ENCODE measurements at places on chromosomes 16 and 17.
A peak's percentile ranks its signal among the peaks of the same experiment; 100 is the strongest.

DNA sequence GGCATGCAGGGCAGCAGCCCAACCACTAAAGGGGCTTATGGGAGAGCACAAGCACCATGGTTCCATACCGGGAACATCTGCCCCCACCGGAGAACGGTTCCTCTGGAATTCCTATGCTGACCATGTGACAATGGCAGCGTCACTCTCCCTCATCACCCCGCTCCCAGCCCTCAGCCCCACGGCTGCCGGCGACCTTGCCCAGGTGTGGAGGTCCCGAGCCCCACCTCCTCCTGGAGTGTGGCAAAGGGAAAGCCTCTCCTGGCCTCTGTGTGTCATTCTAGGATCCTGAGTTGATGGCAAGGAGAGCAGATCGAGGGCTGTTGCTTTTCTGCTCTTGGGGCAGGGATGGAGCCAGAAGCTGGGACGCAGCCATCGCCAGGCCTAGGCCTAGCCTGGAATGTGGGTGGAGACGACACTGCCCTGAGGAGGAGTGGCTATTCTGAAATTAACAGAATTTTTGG lies 17.8 kb upstream of the RNPS1 start:
- DNase-seq: no peak

GRCh38 chr17:82217530-82218204 lies 5.0 kb upstream of the CCDC57 start:
- DNase-seq: no peak

- no peak for DNase-seq
Measured at GRCh38 chr17:9905902-9906301, 831 bp upstream of the RCVRN start.

DNA sequence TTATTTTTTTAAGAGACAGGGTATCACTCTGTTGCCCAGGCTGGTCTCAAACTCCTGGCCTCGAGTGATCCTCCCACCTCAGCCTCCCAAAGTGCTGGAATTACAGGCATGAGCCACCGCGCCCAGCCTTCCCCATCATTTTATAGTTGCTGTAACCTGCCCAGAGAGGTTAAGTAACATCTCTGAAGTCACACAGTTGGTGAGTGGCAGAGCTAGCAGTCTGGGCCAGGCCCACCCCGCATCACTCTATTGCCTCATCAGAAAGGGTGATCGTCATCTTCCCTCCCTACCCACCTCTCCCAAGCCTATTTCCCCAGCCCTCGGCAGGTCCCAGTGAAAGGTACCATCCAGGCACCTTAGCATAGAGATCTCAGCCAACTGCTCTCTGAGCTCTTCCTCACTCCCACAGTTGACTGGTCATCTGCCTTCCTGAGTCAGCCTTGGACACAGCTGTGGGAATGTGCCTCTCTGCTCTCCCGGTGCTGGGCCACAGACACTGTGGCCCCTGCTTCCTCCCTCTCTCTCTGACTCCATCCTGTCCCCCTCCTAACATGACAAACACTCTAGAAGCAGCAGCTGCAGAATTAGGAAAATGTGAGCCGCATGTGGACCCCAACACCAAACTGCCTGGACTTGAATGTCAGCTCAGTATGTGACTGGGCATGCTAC lies 57.1 kb downstream of the SCNN1B start:
- no peak for DNase-seq

GRCh38 chr16:79809376-79809775 lies 208.8 kb upstream of the MAF start:
- peak; percentile 89 for DNase-seq

DNA sequence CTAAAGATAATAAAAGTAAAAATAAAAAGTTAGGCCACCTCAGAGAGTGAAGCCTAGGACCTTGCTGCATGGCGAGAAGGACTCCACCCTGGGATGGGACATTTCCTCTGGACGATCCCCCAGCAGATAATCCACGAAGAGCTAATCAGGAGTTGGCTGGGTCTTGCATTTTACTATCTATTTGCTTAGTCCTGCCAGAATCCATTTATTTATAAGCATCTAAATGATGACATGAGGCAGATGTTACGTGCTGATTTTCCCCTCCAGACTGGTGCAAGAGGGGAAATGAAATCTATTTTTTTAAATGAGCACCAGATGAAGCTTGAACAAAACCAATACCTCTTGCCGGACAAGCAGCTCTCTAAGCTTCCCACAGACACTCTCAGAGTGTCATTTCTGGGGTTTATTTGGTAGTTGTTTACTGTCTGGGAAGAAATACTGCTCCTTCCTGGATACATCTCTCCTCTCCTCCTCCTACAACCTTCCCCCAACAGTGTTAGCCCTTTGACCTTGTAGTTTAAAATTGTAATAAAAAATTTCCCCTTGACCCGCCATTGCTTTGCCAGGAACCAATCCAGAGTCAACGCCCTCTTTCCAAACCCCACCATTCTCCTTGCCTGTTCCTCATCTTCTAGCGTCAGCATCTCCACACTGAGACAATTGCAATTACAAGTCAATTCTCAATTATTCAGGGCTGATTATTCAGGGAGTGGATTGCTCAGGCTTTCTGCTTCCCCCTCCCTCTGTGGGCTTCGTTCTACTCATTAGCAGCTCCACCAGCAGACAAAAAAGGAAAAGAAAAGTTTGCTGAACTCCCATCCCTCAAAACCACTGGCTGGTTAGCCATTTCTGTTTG lies 63.0 kb downstream of the GSG1L start:
- DNase-seq: no peak

GRCh38 chr17:3029213-3029913 lies 34.0 kb downstream of the OR1D5 start:
- DNase-seq: no peak

- DNase-seq: no peak
Measured at GRCh38 chr17:81703747-81704654, 834 bp downstream of the MRPL12 start.

DNA sequence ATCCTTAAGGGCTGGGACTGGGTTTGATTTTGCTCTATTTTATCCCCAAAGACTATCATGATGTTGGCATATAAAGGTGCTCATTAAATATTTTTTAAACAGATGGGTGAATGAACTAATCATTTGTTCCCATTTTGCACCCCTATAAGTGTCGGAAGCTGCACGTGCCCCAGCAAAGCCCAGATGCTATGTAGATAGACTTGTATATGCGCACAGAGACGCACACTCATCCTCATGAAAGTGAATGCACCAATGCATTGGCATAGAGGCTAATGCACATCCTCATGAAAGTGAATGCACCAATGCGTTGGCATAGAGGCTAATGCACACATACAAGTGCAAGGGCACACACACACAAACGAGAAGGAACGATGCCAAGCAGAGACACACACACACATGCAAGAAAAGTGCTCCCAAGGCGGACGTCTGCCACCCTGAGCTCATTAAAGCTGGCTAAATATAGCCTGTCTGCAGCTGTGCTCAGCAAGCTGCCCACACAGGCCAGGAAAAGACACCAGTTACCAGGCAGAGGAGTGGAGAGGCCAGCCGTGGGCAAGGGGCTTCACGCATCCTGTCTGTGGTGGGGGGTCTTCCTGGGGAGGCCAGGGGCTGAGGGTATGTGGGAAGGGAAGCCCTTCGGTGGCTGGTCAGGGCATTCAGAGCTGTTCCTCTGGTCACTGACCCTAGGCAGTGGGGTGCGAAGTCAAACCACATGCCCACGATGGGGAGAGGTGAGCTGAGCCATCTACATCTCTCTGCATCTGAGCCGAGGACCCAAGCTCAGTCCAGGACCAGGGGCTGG lies 52.6 kb downstream of the PIMREG start:
- DNase-seq: no peak

- DNase-seq: no peak
Measured at GRCh38 chr16:75252946-75253911, 1.8 kb upstream of the BCAR1 start.

DNA sequence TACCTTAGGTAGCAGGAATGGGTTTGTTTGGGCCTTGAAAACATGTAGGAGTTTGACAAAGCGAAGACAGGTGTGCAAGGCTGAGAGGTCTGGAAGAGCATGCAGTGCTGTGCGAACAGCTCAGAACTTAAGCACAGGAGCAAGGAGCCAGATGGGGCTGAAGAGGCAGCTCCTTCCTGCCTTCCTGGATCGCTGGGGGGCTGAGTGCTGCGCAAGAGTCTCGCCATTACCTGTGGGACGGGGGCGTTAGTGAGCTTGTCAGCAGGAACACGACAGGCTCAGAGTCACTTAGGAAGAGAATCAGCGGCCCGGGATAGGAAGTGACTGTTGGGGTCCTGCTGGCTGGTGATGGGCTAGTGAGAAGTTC lies 464 bp upstream of the MRM1 start:
- DNase-seq: no peak

GRCh38 chr16:4868535-4868934 lies 21.3 kb downstream of the UBN1 start:
- DNase-seq: no peak

GRCh38 chr16:15592324-15592723 lies 50.6 kb downstream of the MARF1 start:
- DNase-seq: no peak

DNA sequence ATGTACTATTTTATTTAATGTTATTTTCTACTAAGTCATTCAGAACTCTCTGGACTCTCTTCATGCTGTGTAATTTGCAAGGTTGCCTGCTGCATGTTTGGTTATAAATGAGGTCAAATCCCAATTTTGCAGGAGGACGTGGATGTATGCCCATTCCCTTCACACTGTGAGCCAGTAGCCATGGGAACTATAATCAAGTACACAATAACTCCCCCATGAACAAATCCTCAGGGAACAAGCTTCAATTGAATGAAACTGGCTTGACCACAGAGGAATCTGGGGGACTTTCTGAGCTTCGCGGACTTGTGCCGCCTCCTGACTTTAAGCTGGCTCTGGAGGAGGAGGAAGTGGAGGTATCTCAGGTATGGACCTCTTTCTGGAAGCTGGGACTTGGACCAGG lies 14.6 kb upstream of the KCTD13 start:
- no peak for DNase-seq

DNA sequence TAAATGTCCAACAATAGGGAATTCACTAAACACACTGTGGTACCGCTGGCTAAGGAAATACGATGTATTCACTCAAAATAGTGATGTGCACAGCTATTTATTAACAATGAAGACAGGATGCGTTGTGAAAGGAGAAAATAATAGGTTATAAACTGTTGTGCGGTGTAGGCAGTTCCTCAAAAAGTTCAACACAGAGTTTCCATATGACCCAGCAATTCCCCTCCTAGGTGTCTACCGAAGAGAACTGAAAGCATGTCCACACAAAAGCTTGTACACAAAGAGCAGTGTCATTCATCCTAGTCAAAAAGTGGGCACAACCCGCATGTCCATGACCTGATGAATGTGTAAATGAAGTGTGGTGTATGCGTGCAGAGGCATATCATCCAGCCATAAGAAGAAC lies 1.2 kb upstream of the CES1 start:
- no peak for DNase-seq

GRCh38 chr16:50071075-50071671 lies 5.4 kb downstream of the HEATR3 start:
- no peak for DNase-seq

- DNase-seq: peak; percentile 18
Measured at GRCh38 chr17:31394544-31394943, 3.1 kb downstream of the RAB11FIP4 start.

GRCh38 chr16:79874391-79874790 lies 273.9 kb upstream of the MAF start:
- no peak for DNase-seq

- peak; percentile 99 for DNase-seq
Measured at GRCh38 chr17:45973099-45973780, 25.8 kb upstream of the STH start.

DNA sequence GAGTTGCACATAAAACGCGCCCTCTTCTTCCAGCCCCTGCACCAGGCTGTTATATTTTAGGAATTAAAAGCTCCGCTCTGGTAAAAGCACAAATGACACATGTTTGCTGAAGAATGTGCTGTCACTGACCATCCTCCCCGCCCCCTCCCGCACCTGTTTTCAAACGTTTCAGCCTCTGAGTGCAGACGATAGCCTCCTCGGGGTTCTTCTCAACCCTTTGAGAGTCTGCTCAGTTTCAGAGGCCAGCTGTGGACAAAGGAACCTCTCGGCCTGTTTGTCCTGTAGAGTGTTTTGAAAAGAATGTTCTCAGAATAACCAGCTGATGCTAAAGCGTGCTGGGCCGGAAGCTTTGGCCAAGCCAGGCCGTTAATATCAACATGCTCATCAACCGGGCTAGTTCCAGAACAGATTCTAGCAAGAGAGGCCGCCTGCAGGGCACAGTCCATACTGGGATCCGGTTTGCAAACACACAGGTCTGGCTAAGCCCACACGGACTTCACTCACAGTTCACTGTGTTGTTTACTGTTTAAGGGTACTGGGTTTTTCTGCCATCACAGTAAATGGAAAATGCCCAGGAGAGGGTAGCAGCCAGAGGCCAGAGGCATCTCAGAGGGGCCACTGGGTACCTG lies 6.4 kb upstream of the CACNG4 start:
- no peak for DNase-seq

GRCh38 chr17:77281904-77282367 lies 141.2 kb downstream of the SEC14L1 start:
- no peak for DNase-seq

GRCh38 chr16:19525385-19525723 lies 1.6 kb downstream of the CCP110 start:
- no peak for DNase-seq

DNA sequence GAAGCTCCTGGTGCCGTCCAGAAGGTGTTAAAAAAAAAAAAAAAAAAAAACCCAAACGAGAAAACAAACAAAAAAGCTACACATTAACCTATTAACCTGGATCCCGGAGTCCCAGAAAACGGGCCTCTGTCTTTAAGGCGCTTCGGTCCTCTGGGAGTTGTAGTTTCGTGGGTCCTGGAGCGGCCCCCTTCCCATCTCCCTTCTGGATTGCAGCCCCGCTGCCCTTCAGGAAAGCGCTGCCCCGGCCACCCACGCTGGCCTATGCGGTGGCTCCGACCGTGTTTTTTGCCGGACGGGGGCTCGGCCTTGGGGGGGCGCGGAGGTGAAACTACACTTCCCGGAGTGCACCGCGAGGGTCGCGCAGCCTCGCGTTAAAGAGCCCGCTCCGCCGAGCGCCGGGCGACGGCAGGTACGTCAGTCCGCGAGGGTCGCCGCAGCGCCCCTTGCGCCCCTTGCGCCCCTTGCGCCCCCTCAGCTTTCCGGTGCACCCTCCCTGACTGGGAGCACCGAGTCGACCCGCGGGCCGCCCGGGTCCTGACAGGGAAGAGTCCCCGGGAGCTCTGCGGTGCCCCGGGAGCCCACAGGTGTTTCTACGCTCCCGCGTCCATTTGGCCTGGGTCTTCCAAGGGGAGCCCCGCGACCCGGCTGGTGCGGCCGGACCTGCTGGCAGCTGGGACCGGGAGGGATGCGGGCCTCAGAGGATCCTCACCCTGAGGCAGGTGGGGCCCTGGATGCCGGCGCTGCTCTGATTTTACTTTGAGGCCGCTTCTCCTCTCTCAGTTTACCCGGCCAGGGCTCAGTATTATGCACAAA lies at the start of gene FCSK:
Gene FCSK (plus strand): TSS at position 374 of the 813 bp plus-strand sequence. CDS start 8,596 bp downstream, outside the sequence.
- no peak for DNase-seq

DNA sequence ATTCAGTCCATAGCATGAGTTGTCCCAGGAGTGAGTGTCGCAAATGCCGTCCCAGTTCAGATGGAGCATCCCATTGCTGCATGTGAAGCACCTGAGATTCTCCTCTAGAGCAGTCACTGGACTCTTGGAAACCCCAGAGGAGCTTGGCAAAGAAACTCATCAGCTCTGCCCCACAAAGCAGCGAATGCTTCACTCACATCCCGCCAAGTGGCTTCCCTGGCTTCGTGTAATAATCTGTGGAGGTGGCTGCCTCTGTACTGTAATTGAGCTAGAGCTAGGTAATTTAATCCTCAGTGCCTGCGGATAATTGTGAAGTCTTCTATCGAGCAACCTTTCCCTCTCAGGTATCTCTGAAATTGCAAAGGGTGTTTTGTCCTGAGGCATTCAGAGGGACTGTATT lies 107.1 kb downstream of the SNX29 start:
- no peak for DNase-seq

GRCh38 chr17:19369107-19369778 lies 6.7 kb upstream of the B9D1 start:
- DNase-seq: no peak

Data from LNCaP clone FGC (cell line).